Chondrocyte (in vitro differentiated cells): ENCODE measurements at places on chromosomes 5 and 9. TPM values are rescaled to one million over a fixed set of nuclear protein-coding genes. Genes with fewer than 3 reads are reported as not detected.

DNA sequence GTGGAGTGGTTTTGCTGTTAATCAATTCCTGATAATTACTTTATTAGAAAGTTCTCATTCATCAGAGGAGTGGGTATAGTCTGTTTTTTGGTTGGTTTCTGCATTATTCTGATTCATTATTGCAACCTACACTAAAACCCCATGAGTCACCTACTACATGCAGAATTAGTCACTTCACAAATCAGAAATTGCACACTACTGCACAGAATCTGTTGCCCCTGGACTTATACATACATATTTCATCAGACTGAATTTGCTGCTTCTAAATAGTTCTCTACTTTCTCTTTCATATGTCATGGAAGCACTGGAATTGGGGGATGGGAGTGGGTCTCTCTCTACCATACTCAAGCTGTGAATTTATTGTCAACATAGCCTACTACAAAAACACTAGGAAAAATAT is 585.1 kb downstream of the DNAH5 start:
- no peaks in the 10 kb centered on the region for H3K36me3 ChIP-seq
- no peak overlapping the region for H3K4me3 ChIP-seq
- no peak overlapping the region for H3K27ac ChIP-seq

DNA sequence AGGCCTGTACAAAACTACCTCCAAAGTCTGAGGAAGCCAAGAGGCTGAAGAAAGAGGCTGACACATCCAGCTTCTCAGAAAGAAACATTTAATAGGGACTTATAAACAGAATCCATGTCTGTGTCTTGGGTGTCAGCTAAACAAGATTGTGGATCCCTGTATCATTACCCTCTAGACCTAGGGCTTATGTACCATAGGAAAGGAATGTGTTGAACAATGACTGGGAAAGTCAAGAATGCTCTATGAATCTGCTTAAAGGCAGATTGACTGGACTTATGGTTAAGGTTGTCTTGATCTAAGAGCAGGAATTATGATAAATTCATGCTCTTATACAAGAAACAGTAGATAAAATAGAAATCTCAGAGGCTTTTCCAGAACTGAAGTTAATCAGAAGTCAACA is 335.7 kb upstream of the RPS23 start:
- peaks cover 2% of the 10 kb centered on the region for H3K4me1 ChIP-seq
- no peaks in the 10 kb centered on the region for H3K27me3 ChIP-seq
- H3K4me3 ChIP-seq = no peak overlapping the region
- no peak overlapping the region for H3K27ac ChIP-seq

The BTNL3 gene
- total RNA-seq = not detected in 3 replicates

GRCh38 chr5:142201471-142201887 is 92.9 kb downstream of the NDFIP1 start:
- peaks cover 9% of the 10 kb centered on the region for H3K4me1 ChIP-seq
- DNase-seq = no peak
- H3K27me3 ChIP-seq = peaks cover 30% of the 10 kb centered on the region
- peaks cover 1% of the 10 kb centered on the region for H3K36me3 ChIP-seq
- H3K27ac ChIP-seq = no peak overlapping the region

GRCh38 chr9:131423171-131423581 is 29.3 kb downstream of the PRRC2B start:
- DNase-seq = peak; percentile 62
- no peaks in the 10 kb centered on the region for H3K27me3 ChIP-seq
- peaks cover 52% of the 10 kb centered on the region for H3K4me1 ChIP-seq
- H3K4me3 ChIP-seq = peak overlapping the region; percentile 9
- H3K36me3 ChIP-seq = no peaks in the 10 kb centered on the region
- H3K27ac ChIP-seq = peak overlapping the region; percentile 89
